Renal cortex interstitium (tissue), 15 donors: ENCODE measurements at places on chromosomes 5 and 9. TPM values are rescaled to one million over a fixed set of nuclear protein-coding genes. Genes with fewer than 3 reads are reported as not detected.

DNA sequence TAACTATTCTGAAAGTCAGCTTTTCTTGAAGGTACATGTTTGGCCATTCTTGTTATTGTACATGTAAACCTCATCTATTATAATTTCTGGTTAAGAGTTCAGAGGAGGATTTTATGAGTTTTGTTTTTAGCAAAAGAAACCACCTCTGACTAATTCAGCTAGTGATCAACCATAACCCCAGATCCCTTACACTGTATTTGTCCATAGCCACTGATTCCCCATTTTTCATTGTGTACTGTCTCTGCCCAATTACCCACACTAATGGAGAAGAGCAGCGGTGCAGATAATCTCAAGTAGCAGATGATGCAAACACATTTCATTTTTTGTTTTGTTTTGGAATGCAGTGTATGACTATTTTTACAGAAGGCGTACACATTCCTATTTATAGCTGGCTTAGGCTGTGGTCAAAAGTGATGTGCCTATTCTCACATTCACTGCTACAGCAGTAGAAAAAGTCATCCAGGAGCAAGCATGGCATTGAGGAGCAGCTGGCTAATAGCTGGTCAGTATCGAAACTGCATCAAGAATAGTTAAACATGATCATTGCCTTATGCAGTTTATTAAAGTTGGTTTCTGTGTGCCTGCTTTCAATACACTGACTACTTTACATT, 988.3 kb downstream of the DTWD2 start:
- DNase-seq = no peak

The PCDH1 gene
- polyA plus RNA-seq = 21.0 TPM

The MOB3B gene
- 25.5 TPM for polyA plus RNA-seq

DNA sequence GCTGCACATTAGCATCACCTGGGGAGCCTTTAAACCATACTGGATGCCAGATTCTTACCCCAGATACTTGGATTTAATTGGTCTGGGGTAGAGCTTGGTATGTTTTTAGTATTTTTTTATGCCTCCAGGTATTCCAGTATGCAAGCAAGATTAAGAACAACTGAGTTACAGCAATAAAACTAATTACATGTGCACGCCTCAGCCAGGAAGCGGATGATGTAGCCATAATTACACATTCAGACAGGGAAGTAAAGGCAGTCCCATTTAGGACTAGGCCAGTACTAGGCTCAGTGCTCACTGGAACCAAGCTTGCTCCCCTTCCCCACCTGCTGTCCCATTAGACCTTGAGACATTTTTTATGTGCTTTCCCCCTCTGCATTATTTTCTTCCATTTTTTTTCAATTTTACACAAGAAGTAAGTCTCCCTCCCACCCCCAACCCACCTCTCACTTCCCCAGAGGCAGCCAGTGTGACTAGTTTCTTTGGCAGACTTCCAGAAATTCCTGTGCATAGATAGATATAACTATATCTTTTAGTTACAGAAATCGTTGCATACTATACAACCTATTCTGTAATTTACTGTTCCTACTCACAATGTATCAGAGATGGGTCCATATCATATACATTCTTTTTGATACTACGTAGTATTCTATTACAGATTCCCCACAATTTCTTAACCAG, 7.1 kb upstream of the GNAQ start:
- DNase-seq = no peak

The FCN2 gene
- 0.52 TPM for polyA plus RNA-seq

GRCh38 chr9:128244837-128245231, 31.0 kb downstream of the GOLGA2 start:
- peak; percentile 87 for DNase-seq

The SLC6A18 gene
- polyA plus RNA-seq = 0.12 TPM

The ENTPD8 gene
- 0.14 TPM for polyA plus RNA-seq

GRCh38 chr9:94269264-94269663, 10.2 kb downstream of the ZNF169 start:
- no peak for DNase-seq

The FOXD1 gene
- 12.7 TPM for polyA plus RNA-seq

The CTXN3 gene
- not detected for polyA plus RNA-seq

DNA sequence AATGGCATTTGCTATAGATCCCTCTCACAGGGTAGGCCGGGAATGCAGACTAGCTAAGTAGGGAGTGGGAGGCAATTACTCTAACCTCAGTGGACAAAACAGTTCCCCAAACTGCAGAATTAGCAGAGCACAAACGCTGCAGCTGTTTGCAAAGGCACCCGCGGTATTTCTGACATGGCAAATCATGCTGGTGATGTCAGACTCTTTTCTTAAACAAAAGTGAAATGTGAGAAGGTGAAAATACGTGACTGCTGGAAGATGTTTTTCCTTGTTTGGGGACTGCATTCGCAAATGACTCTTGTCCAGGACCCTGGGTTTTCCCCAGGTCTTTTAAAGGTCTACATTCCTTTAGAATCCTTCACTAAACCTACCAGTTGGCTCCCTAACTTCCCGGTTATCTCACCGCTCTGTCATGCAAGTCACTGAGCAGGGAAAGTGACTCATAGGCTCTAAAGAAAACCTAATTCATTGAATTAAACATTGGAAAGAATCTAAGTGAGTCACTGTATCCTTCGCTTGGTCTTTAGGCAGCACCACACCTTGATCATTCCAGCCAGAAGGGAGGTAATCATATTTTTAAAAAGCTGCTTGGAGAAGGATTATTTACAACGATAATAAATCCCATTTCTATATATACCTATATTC, 91.5 kb upstream of the DNAH5 start:
- DNase-seq = peak; percentile 28

The PCSK5 gene
- 17.3 TPM for polyA plus RNA-seq

- DNase-seq = no peak
Observed at GRCh38 chr5:148928141-148928540, 101.7 kb downstream of the ADRB2 start.

- no peak for DNase-seq
Observed at GRCh38 chr9:2125906-2126305, 110.8 kb downstream of the SMARCA2 start.

The INSL6 gene
- polyA plus RNA-seq = 0.33 TPM

The TAF7 gene
- 134 TPM for polyA plus RNA-seq

GRCh38 chr9:2936221-2936620, 92.3 kb upstream of the PUM3 start:
- DNase-seq = no peak

The IL5 gene
- polyA plus RNA-seq = not detected

The GPRIN1 gene
- polyA plus RNA-seq = 2.3 TPM

- DNase-seq = no peak
Observed at GRCh38 chr9:10396615-10397014, 216.2 kb downstream of the PTPRD start.

DNA sequence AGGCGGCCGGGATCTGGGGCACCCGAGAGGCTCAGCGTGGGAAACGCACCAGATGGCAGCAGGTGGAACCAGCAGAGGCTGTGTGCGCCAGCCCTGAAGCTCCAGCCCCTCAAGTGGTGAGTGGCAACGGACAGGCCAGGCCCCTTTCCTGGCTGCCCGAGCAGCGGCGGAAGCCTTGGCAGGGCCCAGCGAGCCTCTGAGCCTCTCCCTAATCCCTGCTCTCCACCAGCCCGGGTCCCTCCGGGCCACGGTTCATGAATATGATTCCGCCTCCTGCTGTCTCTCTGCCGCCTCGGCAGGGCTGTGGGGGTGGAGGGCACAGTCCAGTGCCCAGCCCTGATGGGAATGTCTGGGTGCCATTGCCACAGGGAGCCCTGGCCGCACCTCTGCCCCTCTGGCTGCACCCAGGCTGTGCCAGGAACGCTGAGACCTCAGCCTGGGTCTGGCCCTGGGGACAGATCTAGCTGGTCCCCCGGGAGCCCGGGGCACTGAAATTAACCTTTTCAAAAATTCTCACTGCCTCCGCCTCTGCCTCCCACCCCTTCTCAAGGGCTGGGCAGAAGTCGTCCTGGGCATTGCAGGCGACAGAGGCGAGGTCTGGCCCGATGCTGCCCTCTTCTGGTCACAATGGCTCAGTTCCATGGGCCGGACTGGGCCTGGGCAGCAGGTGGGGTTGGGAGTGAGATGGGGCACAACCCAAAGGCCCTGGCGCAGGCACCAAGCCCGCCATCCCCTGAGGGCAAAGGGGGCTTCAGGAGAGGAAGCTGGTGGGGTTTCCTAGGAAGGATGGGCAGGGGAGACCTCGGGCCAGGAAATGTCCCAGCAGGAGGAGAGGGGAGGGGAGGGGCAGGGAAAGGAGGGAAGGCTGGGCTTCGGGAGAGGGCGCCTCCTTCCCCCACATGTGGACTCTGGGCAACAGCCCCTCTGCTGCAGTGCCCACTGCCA, 20.3 kb downstream of the CCDC187 start:
- DNase-seq = peak; percentile 50

- no peak for DNase-seq
Observed at GRCh38 chr5:95864944-95865504, 42.5 kb upstream of the GLRX start.

DNA sequence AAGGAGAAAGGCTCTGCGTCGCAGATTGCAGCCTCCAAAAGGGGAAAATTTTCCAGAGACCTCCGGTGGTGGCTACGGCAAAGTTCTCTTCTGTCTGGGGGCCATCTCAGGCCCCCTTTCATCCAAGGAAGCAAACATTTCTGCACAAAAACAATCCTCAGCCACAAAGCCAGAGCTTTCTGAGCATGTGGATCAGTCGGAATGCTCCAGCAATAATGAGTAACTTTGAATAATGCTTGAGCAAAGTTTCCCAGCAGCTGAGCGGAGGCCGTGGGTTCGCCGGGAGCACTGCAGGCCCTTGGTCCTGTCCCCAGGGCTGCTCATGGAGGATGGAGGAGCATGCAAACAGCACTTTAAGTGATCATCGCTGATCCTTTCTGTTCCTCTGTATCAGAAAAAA, 60.2 kb upstream of the UNC5A start:
- no peak for DNase-seq

The ACOT12 gene
- polyA plus RNA-seq = 1.3 TPM

The TRIP13 gene
- polyA plus RNA-seq = 19.0 TPM

The NMUR2 gene
- 0.09 TPM for polyA plus RNA-seq
